ENCODE measurements at places on chromosomes 4 and X.

- no peak for DNase-seq
Observed at GRCh38 chr4:65667506-65668041, 2.7 kb downstream of the EPHA5 start.

DNA sequence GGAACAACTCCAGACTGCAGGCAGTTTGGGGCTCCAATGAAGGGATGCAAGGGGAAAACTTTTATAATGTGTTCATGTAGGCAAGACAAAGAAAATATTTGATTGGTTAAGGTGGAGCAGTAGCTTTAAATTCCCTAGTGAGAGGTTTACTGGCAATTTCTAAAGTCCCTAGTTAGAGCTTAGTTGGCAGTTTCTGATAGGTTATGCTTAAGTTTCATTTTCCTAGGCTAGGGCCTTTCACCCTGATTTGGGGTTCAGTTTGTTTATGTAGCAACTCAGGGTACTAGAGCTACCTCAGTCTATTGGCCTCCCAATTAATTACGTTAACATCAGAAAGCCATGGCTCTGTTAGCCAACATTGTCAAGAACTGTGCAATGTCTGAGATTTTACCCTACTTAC is 14.6 kb downstream of the BBS12 start:
- no peak for DNase-seq

DNA sequence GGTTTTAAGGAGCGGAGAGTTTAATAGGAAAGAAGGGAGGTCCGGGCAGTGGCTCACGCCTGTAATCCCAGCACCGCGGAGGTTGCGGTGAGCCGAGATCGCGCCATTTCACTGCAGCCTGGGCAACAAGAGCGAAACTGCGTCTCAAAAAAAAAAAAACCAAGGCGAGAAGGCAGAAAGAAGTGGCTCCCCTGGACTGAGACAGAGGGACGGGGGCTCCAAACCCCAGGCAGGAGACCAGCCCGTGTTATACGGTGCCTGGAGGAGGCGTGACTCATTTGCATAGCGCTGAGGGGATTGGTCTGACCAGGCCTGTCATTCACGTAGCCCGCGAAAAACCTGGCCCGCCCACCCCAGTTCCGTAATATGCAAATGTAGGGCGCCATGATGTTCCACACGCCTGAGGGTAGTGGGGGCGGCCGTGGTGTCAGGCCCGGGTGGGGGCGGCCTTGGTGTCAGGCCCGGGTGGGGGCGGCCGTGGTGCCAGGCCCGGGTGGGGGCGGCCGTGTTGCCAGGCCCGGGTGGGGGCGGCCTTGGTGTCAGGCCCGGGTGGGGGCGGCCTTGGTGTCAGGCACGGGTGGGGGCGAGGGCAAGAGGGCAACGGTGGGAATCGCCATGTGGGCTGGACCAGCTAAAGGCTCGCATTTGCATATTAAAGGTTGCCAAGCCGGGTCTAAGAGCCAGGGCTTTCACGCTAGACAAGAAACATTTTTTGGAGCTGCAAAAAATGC is 2.1 kb downstream of the PLCXD1 start:
- peak; percentile 91 for DNase-seq

DNA sequence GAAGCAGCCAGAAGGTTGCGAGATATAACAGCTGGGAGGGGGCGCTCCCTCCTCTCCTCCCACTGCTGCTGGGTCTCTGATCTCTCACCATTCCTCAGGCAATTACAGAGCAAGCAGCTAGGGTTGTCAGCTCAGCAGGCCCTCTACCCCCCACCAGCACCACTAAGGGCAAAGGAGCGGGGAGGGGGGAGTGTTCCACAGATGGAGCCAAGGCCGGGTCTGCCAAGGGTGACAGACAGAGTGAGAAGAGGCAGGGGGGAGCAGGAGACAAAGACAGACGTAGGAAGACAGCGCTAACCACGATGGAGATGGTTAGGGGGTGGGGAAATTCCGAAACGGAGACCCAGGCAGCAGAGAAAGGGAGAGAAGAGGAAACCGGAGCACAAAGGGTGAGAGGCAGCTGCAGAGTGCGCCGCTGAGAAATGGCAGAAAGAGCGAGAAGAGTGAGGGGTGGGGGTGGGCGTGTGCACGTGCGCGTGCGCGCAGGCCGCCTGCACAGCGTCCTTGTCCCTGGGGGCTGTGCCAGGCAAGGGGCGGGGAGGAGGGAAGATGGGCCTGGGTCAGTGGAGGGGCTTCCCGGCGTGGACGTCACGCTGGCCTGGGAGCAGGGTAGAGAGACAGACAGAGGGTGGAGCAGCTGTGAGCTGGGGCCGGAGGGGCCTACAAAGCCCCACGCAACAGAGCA is 6.9 kb downstream of the L1CAM start:
- DNase-seq = no peak

- DNase-seq = no peak
Observed at GRCh38 chr4:70902577-70903290, 565 bp downstream of the MOB1B start.

- DNase-seq = no peak
Observed at GRCh38 chr4:18138076-18138665, 116.6 kb upstream of the LCORL start.

DNA sequence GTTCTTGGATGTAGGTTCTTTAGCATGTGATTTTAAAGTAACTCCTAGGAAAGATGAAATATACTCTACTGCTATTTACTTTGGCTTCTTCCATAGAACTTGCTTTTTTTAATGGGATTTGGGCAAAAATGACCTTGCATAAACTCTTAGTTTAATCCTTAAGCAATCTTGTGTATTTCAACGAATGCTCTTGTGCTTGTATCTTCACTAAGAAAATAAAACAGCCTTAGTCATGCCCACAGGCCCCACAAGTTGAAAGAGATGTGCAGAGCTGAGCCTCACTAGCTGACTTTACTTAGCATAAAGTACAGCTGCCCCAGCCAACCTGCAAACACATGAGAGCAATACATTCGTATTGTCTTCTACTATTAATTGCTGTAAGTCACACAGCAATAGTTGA is 1609.2 kb downstream of the STIM2 start:
- no peak for DNase-seq

DNA sequence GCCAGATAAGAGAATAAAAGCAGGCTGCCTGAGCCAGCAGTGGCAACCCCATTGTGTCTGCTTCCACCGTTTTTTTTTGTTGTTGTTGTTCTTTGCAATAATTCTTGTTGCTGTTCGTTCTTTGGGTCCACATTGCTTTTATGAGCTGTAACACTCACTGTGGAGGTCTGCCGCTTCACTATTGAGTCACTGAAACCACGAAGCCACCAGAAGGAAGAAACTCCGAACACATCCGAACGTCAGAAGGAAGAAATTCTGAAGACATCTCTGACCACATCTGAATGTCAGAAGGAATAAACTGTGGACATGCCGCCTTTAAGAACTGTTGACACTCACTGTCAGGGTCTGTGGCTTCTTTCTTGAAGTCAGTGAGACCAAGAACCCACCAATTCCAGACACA is 110.5 kb downstream of the PCDH18 start:
- no peak for DNase-seq

DNA sequence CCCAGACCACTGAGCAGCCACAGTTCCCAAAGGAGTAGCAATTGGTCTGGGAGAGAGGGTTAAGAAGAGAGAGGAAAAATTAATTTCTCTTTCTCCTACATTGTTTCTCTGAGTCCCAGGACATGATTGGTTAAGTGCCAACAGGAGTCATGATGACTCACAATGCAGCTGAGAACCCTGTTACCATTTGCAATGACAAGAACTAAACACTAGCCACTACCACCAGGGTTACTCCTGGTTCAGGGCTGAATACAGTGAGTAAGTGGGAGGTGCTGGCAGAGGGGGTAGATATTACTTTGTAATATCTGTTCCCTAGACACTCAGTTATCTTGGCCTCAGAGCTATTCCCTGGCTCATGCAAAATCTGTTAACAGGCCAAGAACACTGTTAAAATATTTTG is 18.0 kb downstream of the ETDC start:
- DNase-seq = no peak

DNA sequence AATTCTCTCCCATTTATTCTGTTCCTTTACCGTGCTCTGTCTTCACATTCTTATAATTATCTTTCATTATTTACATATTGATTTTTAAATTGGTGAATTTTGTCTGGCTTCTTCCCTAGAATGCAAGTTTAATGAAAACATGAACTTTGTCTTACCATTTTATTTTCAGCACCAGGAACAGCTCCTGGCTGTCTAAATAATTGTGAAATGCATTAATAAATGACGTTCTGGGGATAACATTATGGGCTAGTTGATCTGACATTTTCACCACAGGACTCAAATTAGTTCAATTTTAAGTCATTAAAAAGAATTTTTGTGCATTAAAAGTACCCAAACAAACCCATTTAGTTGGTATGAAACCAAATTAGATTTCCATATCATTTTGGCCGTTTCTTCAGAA is 97.5 kb downstream of the KCTD8 start:
- DNase-seq = no peak

- no peak for DNase-seq
Observed at GRCh38 chrX:49116076-49116475, 7.5 kb downstream of the GPKOW start.

DNA sequence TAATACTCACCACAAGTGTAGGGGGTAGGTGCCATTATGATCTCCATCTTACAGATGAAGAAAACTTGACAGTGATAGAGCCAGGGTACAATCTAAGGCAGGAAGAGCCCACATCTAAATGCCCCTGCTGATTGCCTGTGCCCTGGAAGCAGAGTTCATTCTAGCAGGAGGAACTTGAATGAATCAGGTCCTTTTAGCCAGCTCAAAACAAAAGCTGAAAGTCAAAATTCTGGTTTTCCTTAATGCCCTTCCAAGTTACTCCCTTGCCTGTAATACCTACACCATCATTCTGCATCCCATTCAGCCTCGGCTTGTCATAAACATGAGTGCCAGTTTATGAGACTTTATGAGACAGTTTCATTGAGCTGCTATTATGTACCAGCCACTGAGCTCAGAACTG is 89.6 kb downstream of the SCD5 start:
- DNase-seq = no peak

DNA sequence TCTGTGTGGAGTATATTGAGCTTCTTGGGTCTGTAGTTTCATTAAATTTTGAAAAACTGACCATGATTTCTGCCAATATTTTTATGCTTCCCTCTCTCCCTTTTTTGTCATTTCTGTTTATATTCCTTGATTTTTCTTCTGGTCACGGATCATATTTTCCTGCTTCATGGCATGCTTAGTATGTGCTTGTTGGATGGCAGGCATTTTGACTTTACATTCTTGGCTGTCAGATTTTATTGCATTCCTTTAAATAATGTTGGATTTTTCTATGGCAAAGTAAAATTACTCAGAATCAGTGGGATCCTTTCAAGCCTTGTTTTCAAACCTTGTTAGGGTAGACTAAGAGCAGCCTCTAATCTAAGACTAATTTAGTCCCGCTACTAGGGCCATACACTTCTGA is 531.8 kb downstream of the IL15 start:
- DNase-seq = no peak

Data from upper lobe of right lung (tissue), 1 donor.